ENCODE measurements at places on chromosomes 5 and 9.

DNA sequence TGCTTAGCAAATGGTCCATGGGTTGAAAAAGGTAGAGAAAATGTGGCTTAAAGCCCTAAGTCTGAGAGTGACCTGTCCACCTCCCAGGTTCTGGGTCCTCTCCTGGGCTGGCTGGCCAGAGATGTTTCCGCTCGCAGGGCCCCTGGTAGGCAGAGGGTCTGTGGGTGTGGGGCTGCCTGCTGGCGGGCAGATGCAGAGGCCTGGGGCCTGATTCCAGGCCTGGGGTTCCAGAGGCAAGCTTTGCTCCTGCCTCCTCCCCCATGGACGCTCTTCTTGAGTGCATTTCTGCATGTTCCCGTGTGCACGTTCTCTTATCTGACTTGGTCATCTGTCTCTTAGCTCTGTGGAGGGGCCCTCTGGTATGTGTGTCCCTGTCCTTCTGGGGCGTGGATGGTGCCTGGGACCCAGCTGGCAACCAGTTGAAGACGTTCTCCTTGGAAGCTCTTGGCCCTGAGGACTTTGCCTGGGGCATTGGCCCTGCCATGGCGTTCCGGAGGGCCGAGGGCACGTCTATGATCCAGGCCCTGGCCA is 3.8 kb downstream of the MIGA2 start:
- no peak for DNase-seq

DNA sequence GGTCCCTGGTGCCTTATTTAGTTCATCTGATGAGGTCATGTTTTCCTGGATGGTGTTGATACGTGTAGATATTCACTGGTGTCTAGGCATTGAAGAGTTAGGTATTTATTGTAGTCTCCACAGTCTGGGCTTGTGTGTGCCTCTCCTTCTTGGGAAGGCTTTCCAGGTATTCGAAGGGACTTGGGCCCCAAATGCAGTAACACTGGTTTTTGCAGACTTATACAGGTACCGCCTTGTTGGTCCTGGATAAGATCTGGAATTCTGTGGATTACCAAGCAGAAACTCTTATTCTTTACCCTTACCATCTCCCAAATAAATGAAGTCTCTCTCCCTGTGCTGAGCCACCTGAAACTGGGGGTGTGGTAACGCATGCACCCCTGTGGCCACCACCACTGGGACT is 34.1 kb downstream of the MEGF9 start:
- no peak for DNase-seq

GRCh38 chr5:95812074-95812471 is 10.5 kb downstream of the GLRX start:
- DNase-seq: no peak

GRCh38 chr5:68070591-68071281 is 144.8 kb upstream of the PIK3R1 start:
- no peak for DNase-seq

GRCh38 chr9:126337729-126338372 is 11.2 kb downstream of the MVB12B start:
- DNase-seq: no peak

- DNase-seq: no peak
These were observed 225.0 kb downstream of the AOPEP start for GRCh38 chr9:94951324-94952135.

Measured in NK-92 treated with Interleukin-12 subunit alpha and Interleukin-12 subunit beta, amount 100 ng/mL, for 24 hours (cell line).